ENCODE measurements at places on chromosomes 16 and 17.

GRCh38 chr16:53626811-53627210 lies 76.8 kb downstream of the RPGRIP1L start:
- no peak for DNase-seq

- DNase-seq, result no peak
These were observed 1108.0 kb downstream of the CDH11 start for GRCh38 chr16:64013856-64014255.

DNA sequence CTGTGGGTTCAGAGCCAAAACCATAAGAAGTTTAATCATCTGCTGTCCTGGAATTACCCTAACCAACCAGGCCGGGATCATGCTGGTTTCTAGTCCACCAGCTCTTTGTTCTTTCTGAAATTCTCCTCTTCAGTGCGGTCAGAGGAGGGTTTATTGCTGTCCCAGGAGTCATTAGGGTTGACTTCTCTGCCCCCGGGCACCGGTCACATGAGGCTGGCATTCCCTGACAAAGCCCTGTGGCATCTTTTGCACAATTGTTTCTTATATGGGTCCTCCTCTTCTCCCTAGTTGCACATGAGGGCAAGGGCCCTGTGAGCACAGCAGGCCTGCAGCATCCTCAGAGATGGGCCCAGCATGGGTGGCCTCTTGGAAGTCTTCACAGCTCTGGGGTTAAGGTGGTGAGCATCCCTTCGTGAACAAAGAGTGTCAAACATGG lies 243.9 kb downstream of the IRF8 start:
- no peak for DNase-seq

- no peak for DNase-seq
These were observed 186.3 kb downstream of the CPPED1 start for GRCh38 chr16:12617401-12617819.

DNA sequence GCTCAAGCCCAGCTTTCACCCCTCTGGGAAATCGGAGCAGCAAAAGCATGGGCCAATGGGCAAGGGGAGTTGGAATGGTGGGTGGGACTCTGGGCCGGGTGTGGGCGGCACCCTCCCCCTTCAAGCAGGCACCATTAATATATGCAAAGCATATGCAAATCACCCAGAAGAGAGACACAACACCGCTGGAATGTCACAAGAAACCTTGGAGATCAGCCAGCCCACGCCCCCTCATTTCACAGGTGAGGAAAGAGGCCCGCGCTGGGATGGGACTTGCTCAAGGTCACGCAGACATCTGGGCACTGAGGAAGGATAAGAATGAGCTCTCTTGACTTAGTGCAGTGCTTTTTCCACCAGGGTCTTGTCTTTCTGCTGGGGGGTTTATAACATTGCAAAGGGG lies 4.8 kb downstream of the SRCIN1 start:
- DNase-seq, result no peak

- DNase-seq, result no peak
These were observed 72.0 kb upstream of the DNAJA2 start for GRCh38 chr16:47045459-47045858.

GRCh38 chr17:67488161-67488560 lies 111.1 kb downstream of the PITPNC1 start:
- DNase-seq, result no peak

DNA sequence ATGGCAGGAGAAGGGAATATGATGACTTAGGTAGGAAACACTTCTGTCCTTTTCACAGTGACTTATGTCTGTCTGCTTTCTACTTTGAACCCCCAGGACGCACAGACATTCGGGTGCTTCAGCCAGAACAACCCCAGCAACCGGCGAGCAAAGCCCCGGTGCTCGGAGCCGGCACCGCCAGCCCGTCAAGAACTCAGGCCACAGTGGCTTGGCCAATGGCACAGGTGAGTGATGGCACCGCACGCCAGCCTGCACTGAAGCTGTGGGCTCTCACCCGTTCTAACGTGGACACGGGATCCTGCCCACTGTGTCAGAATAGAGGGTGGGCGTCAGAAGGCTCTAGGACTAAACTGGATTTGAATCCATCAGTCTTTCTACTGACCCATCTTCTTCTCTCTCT lies 79.4 kb upstream of the CLEC18A start:
- DNase-seq, result no peak

GRCh38 chr16:81879625-81880024 lies 100.5 kb downstream of the PLCG2 start:
- DNase-seq, result no peak
